Left cardiac atrium (tissue), 4 donors: ENCODE measurements at places on chromosomes 1 and 21. TPM values are rescaled to one million over a fixed set of nuclear protein-coding genes. Genes with fewer than 3 reads are reported as not detected.

DNA sequence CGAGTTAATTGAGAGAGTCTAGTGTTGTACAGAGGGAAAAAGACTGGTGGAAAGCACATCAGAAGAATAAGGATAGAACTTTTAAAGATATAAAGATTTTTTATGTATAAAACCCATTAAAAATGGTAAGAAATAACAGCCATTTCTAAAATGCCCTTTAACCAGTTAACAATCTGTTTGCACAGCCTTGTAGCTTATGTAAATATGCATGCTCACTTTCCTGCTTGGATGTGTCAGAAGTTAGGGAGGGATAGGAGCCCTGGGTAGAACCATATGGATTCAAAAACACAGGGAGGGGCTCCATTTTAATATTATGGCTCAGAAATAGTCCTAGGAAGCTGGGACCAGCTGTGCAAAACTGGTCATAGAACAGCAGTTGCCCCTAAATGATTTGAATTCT lies 4.5 kb upstream of the EDEM3 start:
- no peak for DNase-seq

Gene MIXL1
- total RNA-seq, result not detected

DNA sequence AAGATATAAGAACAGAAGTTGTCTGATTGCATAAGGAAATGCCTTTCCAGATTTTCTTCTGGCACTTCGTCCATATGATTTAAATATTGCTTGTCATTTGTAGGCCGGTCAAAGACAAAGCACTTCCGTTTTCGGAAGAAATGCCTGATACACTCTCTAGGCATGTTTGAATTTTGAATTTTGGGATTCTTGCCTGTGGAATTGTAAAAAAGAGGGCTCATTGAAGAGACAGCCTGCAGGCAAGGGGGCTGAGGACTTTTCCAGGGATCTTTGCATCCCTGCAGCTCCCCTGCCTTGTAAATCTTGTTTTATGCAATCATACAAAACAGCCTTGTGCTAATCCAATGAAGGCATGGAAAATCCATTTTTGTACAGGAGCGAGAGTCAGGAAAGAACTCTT lies 7.4 kb downstream of the GBP4 start:
- no peak for DNase-seq

GRCh38 chr1:79373481-79374125 lies 367.1 kb upstream of the ADGRL4 start:
- DNase-seq, result peak; percentile 23

Gene POMGNT1
- 82.8 TPM for total RNA-seq

DNA sequence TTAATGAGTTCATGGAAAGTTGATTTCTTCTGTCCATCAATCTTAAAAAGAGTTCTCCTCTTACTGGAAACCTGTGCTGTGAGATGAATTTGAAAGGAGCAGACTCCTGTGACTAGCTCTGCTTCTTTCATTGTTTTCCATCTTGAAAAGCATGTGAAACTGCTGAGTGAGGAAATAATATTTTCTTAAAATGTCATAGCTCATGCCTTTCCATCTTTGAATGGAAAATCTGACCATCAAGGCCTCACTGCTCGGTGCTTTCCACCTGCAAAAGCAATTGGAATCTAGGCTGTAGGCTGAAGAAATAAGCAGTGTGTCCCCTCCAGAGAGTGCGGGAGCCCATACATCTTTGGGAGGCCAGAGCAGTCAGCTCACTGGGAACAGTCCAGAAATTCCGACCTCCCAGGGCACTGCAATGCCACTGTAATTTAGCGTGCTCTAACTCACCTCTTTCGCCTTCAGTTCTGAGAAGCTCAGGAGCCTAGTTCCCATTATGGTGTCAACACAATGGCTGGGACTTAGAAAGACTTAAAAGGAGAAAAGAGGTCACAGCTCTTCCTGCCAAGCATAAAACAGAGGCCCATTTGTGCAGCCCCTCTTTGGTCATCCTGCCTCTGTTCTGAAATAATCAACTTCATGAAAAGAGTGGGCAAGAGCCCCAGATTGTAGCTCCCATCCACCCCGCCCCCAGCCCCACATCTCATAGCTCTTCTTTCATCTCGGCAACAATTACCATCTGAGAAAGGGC lies 50.4 kb upstream of the F3 start:
- DNase-seq, result no peak

Gene PTPN14
- 22.5 TPM for total RNA-seq

DNA sequence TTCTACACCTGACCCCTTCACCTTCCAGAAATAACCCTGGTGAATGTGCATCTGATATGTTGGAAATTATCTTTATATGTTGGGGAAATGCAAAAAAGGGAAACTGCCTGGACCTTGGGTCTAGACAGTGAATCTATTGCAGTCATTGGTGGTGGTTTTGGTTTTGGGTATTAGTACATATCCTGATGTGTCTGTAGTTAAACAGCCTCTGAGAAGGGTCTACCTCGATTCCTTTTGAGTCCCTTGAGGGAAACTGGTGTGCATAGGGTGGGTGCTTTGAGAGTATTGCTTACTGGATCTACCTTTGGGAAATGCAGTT lies 127.3 kb upstream of the KIAA0040 start:
- no peak for DNase-seq

Gene F13B
- not detected for total RNA-seq

GRCh38 chr1:172453153-172453545 lies 9.3 kb upstream of the PIGC start:
- DNase-seq, result no peak

DNA sequence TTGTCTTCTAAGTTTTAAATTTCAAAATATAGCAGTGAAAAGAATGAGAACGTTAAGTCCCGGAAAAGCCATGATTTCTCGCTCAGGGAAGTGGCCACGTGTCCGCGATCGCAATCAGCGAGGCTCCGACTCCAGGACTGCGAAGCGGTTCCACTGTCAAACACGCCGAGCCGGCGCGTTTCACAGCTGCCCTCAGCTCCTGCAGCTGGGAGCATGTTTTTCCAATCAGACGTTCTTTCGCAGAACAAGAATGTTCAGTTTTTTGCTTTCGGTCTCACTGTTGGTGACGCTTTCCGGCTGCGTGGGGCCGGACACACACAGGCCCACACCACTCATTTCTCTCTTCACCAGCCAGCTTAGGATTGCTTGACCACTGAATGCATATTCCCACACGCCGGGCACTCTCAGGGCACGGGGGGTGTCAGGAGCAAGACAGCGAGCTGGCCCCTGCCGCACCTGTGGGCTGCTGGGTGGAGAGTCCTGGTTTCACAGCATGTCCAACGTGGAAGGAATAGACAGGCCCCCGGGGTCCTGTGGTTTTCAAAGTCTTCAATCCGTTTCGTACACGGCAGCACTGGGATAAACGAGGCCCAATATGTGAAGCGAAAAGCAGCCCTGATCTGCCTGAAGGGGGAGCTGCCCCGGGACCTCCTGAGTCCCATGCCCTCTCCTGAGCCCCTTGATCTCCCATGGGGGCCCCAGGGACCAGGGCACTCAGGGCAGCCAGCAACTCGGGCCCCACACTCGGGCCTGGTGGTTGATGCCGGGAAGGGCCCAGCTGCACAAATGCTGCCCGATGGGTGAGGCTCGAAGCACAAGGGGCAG lies 47.3 kb upstream of the COL18A1 start:
- peak; percentile 80 for DNase-seq

GRCh38 chr1:116175611-116176010 lies 64.4 kb downstream of the MAB21L3 start:
- DNase-seq, result no peak

DNA sequence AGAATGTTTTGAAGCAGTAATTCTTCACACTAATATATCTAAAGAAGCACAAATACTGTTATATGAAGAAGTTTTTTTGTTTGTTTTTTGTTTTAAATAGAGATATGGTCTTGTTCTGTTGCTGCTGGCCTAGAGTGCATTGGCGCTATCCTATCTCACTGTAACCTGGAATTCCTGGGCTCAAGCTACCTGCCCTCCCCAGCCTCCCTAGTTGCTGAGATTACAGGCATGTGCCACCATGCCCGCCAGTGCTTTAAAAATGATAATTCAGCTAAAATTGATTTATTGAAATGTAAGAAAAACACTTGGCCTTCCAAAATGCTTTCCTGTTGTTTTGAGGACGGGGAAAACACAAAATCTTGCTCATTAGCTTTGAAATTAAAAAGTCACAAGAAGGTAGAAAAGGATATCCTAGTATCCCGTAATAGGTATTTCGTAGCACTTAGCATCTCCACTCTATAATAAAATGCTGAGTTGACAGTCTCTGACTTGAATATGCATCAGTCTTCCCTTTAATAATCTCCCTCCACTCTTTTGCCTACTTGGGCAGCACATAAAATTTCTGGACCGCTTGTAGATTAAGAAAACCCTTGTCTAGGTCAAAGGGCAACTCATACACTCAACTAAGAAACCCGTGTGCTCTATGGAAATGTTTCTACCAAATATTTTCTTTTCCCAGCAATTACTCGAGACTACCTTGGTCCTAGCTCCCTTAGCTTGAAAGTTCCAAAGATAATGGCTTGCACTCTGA lies 1.3 kb downstream of the SCYL3 start:
- DNase-seq, result no peak

- DNase-seq, result peak; percentile 20
Measured at GRCh38 chr1:118905196-118905595, 82.9 kb downstream of the TBX15 start.

GRCh38 chr1:60890664-60891063 lies 191.7 kb upstream of the NFIA start:
- no peak for DNase-seq

Gene SLC1A7
- 0.85 TPM for total RNA-seq

- DNase-seq, result no peak
Measured at GRCh38 chr1:157119008-157119407, 19.2 kb downstream of the ETV3 start.

Gene LCE1D
- not detected for total RNA-seq

- peak; percentile 57 for DNase-seq
Measured at GRCh38 chr1:61173118-61173517, 90.8 kb downstream of the NFIA start.

DNA sequence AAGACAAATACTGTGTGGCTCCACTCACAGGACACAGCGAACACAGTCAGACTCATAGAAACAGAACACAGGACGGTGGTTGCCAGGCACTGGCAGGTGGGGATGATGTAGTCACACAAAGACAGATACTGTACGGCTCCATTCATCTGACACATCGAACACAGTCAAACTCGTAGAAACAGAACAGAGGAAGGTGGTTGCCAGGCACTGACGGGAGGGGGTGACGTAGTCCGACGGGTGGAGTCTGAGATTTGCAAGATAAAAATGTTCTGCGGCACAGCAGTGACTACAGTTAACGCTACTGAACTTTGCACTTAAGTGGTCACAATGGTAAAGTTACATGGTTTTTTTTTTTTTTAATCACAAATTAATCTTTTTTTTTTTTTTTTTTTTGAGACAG lies 18.7 kb downstream of the C21orf58 start:
- no peak for DNase-seq

DNA sequence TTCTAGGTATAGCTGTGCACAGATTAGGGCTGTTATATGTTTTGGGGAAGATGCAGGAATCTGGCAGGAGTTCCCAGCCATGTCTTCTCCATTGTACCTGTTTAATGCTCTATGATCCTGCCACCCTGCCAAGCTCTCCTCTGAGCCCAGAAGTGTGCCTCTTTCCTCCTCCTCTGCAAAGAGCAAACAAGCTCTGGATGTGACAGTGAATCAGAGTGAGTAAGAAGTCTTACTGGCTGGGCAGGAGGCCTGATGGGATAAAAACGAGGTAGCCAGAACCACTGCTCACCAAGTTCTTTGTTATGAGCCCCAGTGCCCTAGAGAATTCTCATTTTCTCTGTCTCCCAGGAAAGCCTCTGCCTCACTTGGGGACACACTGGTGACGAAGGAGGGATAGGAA lies 69.0 kb downstream of the BRINP2 start:
- no peak for DNase-seq

DNA sequence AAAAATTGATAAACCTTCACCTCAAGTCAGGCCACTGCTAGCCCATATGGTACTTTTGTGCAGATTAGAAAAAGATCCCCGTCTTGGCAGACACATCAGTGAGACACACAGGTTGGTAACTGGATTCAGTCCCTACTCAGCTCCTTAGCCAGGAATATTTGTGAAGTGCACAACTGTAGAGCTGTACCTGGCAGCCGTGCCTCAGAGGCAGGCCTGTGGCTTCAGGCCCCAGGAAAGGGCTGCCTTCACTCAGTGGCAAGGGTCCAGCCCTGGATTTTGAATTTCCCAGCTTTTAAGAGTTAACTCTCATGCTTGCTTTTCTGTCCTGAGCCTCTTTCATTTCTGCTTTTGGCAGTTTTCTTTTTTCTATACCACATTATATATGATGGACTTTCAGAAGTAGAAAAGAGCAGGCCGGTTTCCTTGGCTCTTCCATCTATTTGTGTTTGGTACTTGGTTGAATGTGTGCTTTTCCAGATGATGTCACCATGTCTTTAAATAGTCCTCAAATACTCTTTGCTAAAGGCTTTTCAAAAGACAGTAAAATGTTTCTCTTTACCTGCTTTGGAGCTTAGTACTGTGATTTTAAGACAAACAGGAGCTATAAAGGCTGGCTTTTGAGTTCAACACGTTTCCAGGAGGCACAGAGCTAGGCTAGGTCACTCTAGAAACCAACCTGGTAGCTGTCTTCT lies 186.6 kb downstream of the AK5 start:
- no peak for DNase-seq

Gene PLA2G2C
- not detected for total RNA-seq

DNA sequence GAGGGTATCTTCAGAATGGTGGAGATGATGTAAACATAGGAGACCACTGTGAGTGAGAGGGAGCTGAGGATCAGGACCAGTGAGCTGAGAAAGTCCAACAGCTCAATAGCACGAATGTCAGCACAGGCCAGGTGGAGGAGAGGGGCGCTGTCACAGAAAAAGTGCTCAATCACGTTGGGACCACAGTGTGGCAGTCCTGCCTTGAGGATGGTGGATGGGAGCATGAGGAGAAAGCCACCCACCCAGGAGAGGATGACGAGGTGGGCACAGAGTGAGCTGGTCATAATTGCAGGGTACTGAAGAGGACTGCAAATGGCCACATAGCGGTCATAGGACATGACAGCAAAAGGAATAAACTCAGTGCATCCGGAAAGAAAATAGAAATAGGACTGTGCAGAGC lies 8.1 kb downstream of the OR11L1 start:
- no peak for DNase-seq

DNA sequence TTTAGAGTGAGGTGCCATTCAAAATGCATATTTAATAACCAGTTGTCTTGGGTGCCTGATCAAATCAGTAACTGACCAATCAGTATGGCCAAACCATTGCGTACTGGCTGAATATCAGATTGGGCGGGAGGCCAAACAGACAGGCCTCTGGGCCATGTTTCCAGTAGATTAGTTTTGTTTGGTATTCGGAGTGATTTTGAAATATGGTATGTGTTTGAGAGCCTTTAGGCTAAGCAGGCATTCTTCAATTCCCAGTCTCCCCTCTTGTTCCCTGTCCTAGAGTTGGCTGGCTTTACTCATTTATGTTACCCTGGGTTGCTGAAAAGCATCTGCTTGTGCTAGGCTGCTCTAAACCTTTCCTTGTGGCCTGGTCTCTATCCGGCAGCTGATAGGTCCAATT lies 80.1 kb downstream of the BACH1 start:
- DNase-seq, result no peak

- DNase-seq, result no peak
Measured at GRCh38 chr1:155125511-155125945, 2.1 kb upstream of the EFNA1 start.

GRCh38 chr1:180264595-180264994 lies 34.5 kb downstream of the LHX4 start:
- DNase-seq, result no peak

Gene CNR2
- not detected for total RNA-seq
